ENCODE measurements at places on chromosomes 5 and 9.

- no peak for DNase-seq
Observed at GRCh38 chr9:128800061-128800460, 13.0 kb downstream of the TBC1D13 start.

GRCh38 chr5:129617206-129617605 is 130.7 kb upstream of the MINAR2 start:
- no peak for DNase-seq

- no peak for DNase-seq
Observed at GRCh38 chr5:9209846-9210492, 335.9 kb downstream of the SEMA5A start.

GRCh38 chr5:88509403-88509802 is 240.8 kb upstream of the TMEM161B start:
- DNase-seq, result no peak

DNA sequence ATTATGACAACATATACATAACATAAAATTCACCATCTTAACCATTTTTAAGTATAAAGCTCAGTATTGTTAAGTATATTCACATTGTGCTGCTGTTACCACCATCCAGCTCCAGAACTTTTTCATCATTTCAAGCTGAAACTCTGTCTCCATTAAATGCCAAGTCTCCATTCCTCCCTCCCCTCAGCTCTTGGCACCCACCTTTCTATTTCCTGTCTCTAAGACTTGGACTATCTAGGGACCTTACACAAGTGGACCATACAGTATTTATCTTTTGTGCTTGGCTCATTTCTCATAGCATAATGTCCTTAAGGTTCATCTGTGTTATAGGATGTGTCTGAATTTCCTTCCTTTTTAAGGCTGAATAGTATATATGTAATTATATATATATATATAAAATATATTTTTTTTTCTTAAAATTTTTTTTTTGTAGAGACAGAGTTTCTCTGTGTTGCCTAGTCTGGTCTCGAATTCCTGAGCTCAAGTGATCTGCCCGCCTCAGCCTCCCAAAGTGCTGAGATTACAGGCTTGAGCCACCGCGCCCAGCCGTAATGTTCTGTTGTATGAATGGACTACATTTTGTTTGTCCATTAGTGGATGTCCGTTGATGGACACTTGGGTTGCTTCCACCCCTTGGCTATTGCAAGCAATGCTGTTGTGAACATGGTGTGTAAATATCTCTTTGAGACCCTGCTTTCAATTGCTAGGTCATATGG is 72.3 kb downstream of the EHMT1 start:
- no peak for DNase-seq

DNA sequence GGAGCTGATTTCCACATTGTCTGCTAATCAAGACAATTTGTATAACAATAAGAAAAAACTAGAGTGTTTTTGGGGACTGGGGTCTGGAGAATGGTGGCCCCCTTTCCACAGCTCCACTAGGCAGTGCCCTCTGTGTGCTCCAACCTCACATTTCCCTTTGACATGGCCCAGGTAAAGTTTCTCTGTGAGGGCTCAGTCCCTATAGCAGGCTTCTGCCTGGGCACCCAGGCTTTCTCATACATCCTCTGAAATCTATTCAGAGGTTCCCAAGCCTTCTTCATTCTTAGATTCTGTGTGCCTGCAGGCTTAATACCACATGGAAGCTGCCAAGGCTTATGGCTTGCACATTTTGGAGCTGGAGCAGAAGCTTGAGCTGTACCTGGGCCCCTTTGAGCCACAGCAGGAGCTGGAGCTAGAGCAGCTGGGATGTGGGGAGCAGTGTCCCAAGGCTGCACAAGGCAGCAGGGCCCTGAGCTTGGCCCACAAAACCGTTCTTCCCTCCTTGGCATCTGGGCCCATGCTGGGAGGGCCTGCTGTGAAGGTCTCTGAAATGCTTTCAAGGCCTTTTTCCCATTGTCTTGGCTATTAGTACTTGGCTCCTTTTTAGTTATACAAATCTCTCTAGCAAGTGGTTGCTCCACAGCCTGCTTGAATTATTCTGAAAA is 49.1 kb upstream of the VPS13A start:
- no peak for DNase-seq

- no peak for DNase-seq
Observed at GRCh38 chr5:158965334-158965733, 134.4 kb downstream of the EBF1 start.

DNA sequence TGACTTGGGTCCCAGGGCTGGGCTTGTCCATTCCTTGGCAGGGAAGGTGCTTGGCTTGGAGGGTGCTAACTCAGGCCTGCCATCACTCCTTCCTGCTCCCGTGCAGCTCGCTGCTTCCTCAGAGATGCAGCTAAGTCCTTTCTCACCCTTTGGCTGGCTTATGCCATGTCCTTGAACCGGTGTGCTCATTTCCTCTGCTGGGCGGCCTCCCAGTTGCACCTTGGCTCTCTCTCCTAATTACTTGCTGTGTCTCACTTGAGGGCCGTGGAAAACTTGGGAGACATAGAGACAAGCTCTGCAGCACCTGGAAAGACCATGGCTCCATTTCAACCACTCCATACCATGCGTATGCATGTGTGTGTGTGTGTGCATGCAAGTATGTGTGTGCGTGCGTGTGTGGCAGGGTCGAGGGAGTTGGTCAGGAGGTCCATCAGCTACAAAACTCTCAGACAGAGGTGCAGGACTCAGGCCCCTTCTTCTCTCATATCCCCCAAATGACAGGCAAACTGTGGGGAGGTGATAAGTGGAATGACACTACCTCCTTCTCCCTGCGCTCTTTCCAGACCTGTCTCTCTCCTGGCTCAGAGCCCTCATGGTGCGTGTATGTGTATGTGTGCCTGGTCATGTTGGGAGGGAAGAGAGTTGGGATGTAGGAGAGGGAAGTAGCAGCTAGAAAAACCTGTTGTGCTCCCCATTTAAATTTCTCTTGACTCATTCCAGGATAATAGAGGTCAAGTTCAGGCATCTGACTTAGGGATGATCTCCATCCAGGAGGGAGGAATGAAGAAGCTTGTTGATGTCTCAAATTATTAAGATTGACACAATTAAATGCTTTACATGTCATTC is 17.6 kb upstream of the MTMR12 start:
- DNase-seq, result no peak

DNA sequence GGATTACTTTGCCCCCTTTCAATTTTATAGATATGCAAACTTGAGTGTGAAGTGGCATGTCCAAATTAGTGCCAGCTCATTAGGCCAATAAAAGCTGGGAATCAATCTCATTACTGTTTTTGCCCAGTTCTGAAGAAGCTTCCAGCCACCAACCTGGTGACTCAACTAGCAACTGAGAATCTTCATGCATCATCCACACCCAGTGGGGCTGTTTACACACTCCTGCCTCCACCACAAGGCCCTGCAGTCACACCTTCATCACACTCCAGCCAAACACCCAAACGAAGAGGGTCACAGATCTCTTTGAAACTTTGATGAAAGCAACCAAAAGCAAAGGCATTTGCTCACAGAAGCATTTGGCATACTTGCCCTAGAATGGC is 41.3 kb upstream of the S1PR3 start:
- DNase-seq, result no peak

DNA sequence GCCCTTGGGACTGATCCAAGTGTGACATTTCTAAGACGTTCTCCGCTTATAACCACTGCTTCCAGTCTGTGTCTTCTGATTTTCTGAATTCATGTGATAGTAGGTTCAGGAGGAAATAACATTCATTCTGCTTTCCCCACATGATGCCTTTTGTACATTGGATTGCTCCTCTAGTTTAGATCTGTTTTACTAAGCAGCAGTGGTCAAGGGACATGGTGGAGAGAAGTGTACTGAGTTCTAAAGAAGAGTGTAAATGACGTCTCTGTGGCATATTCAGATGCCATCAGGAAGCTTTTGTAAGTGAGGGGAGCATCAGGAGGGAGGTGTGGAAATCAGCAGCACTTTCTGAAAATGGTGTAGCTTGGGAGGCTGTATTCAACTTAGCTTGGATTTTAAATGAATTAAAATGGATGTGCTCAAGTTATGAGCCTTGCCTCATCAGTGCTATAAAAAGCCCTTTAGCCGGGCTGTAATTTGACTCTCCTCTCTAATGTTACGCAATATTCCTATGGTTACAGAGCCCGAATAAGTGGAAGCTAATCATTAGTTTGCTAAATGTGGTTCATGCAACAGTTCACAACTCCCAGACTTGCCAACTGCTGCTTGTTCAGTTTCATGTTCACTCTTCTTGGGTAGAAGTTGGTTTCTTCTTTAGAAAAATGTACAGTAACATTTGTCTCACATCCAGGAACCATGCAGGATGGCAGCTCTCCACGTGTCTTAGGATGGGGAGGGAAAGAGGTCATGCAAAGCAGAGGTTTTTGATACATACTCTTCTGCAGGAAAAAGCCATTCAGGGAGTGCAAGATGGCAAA is 281.3 kb downstream of the ARHGAP26 start:
- no peak for DNase-seq

DNA sequence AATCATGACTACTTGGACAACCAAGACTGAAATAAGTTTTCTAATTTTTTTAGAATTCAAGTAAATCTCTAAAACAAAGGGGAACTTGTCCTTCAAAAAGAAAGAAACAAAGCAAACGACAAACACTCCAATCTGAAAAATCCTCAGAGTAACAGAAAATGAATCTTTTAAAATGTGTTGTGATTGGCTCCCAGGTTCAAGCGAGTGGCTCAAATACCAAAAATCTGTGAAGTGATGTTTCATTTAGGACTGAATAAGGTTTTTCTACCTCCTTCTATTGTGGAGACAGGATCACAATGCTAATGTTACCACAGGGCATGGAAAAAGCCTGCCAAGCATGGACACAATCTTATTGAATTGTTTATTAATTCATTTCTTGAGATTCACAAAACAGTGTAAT is 415.7 kb downstream of the RAB3C start:
- no peak for DNase-seq

- no peak for DNase-seq
Observed at GRCh38 chr9:87386490-87387025, 111.1 kb upstream of the DAPK1 start.

- peak; percentile 62 for DNase-seq
Observed at GRCh38 chr5:65760504-65761275, 38.7 kb downstream of the NLN start.

- no peak for DNase-seq
Observed at GRCh38 chr9:1300941-1301340, 250.8 kb downstream of the DMRT2 start.

- DNase-seq, result no peak
Observed at GRCh38 chr5:174444479-174445188, 279.7 kb upstream of the MSX2 start.

GRCh38 chr5:134427540-134428041 is 15.9 kb upstream of the CDKN2AIPNL start:
- DNase-seq, result no peak

DNA sequence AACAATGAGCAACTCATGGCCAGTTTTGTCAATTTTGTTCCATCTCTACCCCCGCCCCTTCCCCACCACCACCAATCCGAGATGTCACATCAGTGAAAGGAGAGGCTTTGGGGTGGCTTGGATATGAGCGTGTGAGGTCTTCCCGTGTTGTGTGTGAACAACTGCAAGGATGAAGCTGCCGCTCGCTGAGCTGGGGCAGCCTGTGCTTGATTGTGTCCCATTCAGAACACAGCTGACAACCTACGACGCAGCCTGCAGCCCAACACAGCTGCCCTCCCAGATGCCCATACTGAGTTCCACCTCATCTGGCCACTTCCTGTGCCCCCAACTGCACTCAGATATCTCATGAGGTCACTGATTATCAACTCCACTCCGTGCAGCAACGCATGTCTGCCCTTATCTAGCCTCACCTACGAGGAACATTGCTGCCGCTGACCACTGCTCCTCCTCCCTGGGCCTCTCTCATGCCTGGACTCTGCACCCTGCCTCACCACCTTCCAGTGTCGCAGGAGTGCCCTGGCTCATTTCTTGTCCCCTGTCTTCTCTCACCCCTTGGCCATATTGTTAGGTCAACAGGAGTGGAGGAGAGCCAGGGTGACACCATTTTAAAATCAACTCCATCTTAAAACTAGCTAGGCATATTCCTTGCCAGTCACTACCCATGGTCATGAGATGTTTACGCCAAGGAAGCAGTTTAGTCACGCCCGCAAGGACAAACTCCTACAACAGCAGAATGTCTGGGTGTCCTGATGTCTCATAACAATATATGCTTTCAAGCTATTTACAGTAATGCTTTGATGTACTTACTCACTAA is 7.3 kb upstream of the IL4 start:
- no peak for DNase-seq

DNA sequence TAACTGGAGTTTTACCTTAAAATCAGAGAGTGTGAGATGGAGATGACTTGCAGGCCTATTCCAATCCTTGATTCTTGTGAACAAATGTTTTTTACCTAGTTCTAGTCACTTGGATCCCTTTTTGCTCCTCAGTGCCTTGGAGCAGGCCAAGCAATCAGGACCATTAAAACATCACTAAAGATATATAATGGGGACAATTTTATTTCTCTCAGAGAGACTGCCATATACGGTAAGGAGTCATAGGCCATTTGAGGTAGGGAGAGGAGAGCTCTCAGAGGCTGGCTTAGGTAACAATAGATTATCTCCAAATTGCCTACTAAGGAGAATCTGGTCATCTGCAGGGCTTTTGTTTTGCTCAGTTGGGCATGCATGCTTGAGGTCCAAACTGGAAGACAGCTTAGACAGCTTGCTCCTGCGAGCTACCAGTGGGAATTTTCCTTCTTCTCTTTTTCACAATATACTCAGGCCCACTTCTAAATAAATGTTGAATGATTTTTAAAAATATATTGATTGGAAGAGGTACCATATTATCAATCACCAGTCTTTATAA is 44.0 kb downstream of the FREM1 start:
- DNase-seq, result no peak

DNA sequence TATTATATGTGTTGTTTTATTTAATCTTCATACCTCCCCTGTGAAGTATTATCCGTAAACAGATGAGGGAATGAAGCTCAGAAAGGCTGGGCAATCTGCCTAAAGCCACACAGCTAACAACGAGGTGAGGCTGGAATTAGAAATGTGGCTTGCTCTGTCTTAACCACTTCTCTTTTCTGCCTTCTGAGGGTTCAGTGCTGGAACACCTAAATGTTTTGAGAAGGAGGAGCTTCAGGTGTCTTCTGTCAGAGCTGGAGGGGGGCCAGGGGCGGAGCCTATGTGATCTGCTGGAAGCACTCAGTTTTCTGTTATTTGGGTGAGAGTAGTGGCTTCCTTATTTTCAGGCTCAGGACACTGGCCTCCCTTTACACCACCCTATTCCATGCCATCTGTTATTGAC is 35.0 kb upstream of the ARAP3 start:
- DNase-seq, result no peak

DNA sequence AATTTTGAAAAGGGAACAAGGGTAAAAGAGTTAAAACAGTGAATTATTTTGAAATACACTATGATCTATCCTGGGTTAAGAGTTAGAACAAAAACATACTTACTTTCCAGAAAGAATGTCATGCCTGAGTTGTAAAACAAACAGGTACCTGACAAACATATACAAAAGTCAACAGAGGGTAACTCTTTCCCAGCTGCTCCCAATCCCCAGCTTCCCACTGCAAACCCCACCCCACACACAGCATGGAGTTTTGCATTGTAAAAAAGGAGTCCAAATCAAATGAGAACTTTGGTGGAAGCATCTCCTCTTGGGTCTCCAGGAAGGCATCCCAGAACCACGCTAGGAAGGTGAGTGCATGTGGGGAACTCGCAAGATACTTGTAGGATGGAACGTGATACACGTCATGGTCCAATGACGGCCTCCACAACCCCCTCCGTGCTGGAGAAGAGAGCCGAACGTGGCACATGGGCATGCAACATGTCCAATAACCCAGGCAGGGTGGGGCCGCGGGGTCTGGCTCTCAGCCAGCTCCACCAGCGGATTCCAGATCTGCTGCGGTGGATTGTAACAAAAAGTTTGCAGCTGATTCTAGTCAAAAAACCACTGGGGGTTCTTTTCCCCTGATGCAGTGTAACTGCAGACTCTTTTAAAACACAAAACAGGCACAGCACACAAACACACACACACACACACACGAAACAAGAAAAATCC is 55.8 kb downstream of the EPB41L4B start:
- DNase-seq, result no peak

Data from glomerular endothelial cell (primary cell).